ENCODE measurements at places on chromosomes 1 and 21.

- DNase-seq, result no peak
Measured at GRCh38 chr1:87867626-87868025, 538.9 kb downstream of the LMO4 start.

GRCh38 chr1:12472798-12473551, 145.0 kb downstream of the DHRS3 start:
- no peak for DNase-seq

DNA sequence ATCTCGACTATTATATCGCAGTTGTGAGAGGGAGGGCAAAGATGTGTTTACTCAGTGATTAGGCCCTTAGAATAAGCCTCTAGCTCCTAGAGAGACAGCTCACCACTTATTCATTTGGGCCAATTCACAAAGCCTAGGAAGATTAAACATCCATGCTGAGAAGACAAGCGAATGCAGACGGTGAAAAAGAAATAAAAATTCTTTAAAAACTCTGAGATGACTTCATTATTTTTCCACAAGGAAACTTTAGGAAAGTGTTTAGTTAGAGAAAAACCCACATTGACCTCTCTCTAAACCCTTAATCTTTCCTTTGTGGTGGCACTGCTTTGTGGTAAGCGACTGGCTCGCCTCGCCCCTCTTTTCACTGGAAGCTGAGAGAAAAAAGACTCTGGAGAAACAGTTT, 146.8 kb upstream of the DMRTA2 start:
- no peak for DNase-seq

GRCh38 chr1:44237721-44238457, 24.6 kb downstream of the DMAP1 start:
- peak; percentile 25 for DNase-seq

DNA sequence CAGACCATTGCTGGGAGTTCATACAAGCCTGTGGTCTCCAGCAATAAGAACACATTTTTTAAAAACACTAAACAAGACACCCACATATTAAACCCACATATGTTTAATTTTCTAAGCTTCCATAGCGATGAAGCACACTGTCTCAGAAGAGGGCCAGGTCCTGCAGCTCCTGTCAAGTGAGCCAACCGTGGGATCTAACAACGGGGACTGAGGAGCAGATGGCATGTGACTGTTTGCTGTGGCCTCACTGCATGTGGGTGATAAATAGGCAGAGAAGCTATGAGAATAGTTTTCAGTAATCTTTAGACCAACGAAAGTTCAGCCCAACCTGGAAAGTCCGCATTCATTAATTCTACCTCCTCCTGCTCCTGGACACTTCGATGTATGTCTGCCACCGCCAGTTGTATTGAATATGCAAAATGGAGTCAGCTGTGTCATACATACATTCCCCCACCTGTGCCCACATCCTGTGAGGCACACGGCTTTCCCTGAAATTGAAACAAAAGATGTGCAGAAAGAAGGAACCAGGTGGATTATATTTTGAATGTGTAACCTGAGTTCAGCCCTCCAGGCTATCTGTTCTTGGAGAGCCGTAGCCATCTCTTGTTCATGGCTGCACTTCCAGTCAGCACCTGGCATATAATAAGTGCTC, 88.2 kb downstream of the MIS18A start:
- no peak for DNase-seq

GRCh38 chr1:163472651-163473248, 151.0 kb downstream of the NUF2 start:
- no peak for DNase-seq

GRCh38 chr1:28804071-28804470, 7.9 kb upstream of the OPRD1 start:
- no peak for DNase-seq

- no peak for DNase-seq
Measured at GRCh38 chr1:182065126-182065845, 3.8 kb upstream of the ZNF648 start.

DNA sequence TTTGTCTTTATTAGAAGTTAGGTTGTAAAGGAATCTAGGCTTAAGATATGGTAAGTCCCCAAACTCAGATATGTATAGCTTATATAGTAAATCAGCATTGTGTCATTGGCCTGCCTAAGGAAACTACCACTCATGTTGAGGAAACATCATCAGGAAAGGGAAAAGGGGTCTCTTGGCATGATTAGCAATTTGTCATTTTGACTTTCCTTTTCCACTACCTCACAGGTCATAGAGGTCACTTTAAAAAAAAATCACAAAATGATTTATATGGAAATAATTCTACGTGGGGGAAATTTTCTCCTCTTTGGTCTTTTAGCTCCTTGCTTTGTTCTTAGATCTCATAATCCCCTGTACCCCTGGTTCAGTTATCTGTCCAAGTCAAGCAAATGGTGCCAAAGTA, 213.5 kb downstream of the RPS6KC1 start:
- DNase-seq, result no peak

DNA sequence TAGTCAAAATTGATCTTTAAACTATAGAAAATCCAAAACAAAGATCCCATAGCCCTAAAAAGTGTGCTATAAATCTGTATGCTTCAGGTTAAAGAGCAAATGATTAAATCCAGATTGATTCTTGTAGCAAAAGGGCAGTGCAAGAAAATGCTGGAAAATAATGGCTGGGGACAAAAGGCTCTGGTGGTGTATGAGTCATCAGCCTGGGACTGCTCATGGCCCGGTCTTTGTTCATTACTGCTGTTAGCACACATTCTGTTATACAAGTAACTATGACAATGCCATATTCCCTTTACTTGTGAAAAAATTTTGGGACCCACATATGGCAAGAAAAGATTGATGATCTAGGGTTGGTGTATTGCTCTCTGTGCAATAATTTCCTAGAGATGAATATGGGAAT, 89.1 kb downstream of the RWDD3 start:
- no peak for DNase-seq

DNA sequence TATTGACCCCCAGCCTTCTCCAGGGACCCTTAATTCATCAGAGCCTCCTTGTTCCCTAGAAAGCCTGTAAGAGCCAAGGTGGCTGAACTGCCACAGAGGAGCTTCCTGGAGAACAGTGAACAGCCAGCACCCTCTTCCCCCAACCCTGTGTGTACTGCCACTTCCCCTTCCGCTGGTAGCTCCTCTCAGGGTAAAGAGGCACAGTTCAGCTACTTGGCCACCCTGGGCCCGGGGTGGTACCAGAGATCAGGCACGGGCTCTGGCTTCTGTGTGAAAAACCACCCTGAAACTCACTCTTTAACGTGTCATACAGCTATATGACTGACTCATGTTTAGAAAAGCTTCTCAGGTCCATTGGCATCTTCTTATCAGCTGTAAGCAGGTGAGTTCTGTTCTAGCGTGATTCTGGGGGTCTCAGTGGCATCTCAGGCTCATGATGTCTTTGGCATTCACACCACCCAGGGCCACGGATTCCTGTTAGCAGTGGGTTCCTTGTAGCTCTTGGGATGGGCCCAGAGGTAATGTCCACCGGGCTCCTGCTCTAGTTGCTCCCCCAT, 22.4 kb downstream of the ARMH1 start:
- no peak for DNase-seq

DNA sequence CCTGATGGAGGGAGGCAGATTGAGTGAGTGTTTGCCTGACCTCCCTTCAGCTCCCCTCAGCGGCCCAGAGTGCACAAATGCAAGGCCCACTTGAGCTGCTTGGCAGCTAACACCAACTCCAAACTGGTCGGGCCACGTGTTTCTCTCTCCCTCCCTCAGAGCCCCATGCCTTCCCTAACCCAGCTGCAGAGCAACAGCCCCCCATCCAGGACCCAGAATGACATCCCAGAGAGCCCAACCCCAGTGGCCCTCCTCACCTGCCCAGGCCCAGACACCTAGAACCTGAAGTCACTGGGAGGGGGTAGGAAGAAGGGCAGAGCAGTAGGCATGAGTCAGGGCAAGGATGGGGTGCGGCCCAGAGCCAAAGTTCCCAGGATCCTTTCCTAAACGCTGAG, 789 bp upstream of the S100A14 start:
- no peak for DNase-seq

- no peak for DNase-seq
Measured at GRCh38 chr1:1182491-1183220, 9.0 kb downstream of the TTLL10 start.

DNA sequence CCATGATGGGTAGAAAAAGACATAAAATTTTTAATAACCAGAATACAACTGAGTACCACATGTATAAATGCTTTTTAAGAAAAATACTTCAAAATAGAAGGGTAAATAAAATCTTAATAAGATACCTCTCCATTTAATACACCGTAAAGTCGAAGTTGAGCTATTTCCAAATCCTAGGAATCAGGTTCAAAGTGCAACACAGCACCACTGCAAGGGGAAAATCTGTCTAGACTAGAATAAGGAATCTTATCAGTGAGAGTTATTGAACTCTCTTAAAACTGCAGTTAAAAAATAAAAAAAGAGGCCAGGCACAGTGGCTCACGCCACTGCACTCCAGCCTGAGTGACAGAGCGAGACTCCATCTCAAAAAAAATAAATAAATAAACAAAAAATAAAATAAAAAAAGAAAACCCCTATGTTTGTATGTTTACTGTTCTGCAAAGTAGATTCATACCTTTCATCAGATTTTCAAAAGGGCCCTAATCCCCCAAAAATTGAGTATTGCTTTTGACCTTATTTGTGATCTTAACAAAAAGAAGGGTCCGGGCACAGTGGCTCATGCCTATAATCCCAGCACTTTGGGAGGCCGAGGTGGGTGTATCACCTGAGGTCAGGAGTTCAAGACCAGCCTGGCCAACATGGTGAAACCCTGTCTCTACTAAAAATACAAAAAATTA, 109.0 kb downstream of the EIF4G3 start:
- no peak for DNase-seq

DNA sequence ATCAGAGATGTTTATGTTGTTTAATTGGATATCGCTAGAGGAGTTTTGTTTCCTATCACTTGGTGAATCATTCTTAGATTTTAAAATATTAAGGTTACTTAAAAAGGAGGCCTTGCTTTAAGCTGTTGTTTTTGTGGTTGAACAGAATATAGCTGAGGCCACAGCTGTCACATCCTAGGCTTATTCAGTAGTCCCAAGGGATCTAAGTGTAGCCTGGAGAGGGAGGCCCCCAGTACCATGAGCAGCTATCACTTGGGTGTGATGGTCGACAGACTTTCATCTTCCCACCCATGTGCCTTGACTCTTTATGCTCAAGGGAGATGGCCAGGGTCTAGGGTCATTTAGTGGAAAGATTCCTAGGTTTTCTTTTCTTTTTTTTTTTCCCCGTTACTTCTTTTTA, 278.7 kb downstream of the HHAT start:
- no peak for DNase-seq

- DNase-seq, result no peak
Measured at GRCh38 chr1:119007670-119008482, 19.7 kb upstream of the TBX15 start.

DNA sequence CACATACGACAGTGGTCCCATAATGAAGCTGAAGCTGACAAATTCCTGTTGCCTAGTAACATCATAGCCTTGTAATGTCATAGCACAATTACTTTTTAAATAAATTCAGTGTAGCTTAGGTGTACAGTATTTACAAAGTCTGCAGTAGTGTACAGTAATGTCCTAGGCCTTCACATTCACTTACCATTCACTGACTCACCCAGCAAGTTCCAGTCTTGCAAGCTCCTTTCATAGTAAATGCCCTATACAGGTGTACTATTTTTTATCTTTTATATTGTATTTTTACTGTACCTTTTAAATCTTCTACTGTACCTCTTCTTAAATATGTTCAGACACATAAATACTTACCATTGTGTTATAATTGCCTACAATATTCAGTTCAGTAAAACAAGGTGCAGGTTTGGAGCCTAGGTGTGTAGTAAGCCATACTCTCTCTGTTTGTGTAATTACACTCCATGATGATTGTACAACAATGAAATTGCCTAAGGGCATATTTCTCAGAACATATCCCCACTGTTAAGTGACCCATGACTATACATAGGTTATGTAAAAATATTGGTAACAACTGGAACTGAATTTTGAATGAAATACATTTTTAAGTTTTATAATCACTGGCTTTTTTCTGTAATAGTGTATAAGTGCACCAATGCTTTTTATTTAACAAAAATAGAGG, 33.5 kb upstream of the ADAM30 start:
- no peak for DNase-seq

DNA sequence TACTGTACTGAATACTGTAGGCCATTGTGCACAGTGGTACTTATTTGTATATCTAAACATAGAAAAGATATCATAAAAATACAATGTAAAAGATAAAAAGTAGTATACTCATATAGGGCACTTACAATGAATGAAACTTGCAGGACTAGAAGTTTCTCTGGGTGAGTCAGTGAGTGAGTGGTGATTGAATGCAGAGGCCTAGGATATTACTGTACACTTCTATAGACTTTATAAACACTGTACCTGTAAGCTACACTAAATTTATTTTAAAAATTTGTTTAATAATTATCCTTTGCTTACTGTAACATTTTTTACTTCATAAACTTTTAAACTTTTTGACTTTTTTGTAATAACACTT, 82.5 kb downstream of the FGGY start:
- DNase-seq, result no peak

DNA sequence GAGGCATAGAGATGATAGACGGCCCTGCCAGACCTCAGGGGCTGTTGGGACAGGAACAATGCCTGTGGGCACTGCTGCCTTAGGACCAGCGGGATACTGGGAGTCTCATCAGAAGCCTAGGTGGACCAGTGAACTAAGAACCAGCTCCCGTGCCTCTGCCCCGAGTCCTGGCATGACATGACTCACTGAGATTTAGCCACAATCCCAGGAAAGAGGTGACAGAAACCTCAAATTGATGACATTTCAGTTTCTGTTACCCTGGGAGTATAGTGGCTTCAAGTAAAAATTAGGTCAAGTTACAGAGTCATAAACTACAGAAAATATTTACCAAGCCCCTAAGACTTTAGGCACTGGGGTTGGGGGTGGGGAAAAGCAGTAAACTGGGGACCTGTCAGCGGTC, 74.6 kb upstream of the GADD45A start:
- no peak for DNase-seq

- no peak for DNase-seq
Measured at GRCh38 chr1:11196945-11197344, 7.8 kb downstream of the ANGPTL7 start.

GRCh38 chr21:45630066-45630694, 13.3 kb upstream of the PCBP3 start:
- no peak for DNase-seq

- DNase-seq, result no peak
Measured at GRCh38 chr21:31332525-31332924, 11.5 kb downstream of the TIAM1 start.

DNA sequence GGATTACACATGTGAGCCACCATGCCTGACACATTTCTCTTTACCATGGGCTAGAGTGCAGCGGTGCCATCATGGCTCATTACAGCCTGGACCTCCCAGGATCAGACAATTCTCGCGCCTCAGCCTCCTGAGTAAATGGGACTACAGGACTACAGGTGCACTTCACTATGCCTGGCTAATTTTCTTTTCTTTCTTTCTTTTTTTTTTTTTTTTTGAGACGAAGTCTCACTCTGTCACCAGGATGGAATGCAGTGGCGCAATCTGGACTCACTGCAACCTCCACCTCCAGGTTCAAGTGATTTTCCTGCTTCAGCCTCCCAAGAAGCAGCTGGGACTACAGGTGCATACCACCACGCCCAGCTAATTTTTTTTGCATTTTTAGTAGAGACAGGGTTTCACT, 14.8 kb upstream of the KIF1B start:
- no peak for DNase-seq
